ENCODE measurements at places on chromosomes 6 and 20. TPM values are rescaled to one million over a fixed set of nuclear protein-coding genes. Genes with fewer than 3 reads are reported as not detected.

Gene RIMS4
- polyA plus RNA-seq: not detected

Gene BHLHE23
- polyA plus RNA-seq: not detected

Gene C6orf163
- polyA plus RNA-seq: 0.20 TPM

Gene SPTLC3
- 3.6 TPM for polyA plus RNA-seq

Gene CFB
- polyA plus RNA-seq: 2.0 TPM

Gene VPS52
- 60.8 TPM for polyA plus RNA-seq

Gene RIMS1
- polyA plus RNA-seq: 0.03 TPM

DNA sequence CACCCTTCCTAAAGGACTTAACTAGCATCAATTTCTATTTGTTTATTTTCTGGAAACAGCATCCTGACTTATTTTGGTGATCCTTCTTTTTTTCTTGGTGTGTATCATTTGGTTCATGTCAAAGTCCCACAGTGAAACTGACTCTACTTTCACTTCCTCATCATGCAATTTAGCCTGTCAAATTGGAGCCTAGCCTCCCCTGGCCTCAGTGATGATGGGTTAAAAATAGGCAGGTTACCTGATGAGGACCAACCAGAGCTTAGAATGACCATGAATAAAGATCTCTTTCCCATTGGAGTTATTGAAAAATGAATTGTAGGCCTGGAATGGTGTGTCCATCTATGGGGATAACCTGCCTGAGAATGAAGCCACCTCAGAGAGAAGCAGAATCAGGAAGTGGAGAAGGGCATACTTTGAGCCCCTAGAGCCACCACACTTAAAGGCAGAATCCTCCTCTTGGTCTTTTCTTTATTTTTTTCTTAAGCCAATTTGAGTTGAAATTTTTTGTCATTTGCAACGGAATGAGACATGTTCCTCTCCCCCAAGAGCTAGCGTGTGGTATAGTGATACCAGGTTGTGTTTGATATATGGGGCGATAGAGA is 105.6 kb downstream of the BTBD3 start:
- no peak for DNase-seq

GRCh38 chr6:75268988-75269354 is 15.6 kb downstream of the TMEM30A start:
- DNase-seq: no peak

DNA sequence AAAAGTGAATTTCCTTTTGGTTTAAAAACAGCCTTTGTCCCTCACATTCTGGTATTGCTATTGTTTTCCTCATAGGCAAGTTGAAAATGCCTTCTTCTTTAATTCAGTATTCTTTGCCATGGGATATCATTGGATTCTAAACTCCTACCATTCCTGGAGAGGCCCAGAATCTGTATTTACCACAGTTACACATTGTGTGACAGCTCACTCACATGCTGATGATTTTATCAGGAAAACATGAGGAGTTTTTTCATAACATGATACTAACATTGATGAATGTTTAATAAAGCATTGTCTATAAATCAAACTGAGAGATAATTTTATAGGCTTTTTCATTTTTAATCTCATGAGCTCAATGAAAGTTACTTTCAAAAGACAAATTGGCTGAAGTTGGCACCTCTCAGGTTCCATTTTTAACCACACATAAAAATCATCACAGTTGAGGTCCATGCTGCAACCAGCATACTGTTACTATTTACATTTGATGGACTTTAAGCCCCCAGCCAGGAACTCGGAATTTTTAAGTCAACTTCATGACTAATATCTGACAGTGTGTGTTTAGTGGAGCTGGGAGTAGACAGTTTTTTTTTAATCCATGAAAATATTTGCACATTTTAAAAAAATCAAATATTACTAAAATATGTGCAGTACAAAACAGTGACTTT is 82.8 kb downstream of the FAM83B start:
- DNase-seq: no peak

- no peak for DNase-seq
Measured at GRCh38 chr20:36528875-36529417, 12.4 kb upstream of the MYL9 start.

GRCh38 chr6:3946778-3947177 is 97.6 kb downstream of the FAM50B start:
- DNase-seq: no peak

DNA sequence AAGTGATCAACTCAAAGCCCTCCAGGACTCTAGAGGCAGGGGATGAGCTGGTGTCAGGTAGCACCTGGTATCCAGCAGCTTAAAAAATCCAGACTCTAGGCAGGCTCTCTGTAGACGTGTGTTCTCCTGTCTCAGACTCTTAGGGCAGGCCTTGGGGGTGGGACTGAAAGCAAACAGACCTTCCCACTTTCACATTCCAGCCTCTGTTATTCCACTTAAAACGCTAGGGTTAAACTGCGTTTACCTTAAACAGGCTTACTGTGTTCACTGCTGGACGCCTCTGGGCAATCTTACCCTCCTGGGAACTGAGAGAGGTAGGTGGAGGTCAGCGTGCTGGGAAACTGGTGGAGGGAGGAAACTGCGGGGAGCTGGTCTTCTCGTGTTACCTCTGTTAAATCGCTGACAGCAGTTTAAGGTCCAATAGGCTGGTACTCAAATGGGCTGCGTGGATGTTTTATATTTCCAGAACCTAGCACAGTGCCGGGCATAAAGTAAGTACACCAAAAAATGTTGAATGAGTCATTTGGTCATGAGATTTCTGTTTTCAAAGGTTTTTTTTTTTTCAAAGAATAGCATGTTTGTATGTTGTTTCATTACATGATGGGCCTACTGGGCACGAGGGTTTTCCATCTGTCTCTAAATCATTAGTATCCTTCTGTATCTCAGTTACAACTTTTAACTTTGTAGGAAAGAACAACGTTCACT is at the start of gene GCNT2:
Gene GCNT2 (plus strand): TSS at position 248 of the 705 bp plus-strand sequence. CDS start 7,561 bp downstream, outside the sequence.
- no peak for DNase-seq

GRCh38 chr6:166781331-166781730 is 154.3 kb upstream of the RPS6KA2 start:
- no peak for DNase-seq

GRCh38 chr20:21096321-21097043 is 9.7 kb downstream of the LINC00237 start:
- DNase-seq: no peak

DNA sequence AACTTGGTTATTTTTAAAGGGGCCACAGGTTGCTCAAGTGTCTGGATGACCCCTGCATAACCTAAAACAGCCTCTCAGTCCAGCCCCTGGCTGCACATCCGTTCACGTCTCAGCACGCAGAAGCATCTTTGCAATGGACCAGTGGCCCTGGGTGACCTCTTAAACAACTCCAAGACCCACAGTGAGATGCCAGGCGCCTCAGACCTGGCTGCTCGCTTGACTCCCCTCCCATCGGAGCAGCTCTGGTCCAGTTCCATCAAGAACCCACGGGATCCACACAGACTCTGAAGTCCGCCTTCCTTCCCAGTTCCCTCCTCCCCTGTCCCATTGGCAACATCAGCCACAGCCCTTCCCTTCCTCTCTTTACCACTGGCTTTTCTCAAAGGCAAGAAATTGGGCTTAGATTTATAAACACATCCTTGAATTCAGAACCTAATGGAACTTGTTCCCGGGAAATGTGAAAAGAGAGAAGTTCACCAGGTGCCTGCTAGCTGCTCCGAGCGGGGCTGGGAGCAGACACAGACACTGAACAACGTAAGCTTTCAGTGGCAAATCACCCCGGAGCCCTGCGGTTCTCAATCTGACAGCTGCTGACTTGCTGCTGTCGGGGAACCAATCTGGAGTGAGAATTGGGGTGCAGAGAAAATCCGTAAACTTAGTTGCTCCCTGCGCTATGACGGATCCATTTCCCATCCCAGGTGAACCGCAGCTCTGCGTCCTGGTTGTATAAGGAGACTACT is 39.6 kb upstream of the MPC1 start:
- DNase-seq: no peak

- DNase-seq: no peak
Measured at GRCh38 chr6:163925839-163926238, 511.3 kb downstream of the QKI start.

Data from mammary epithelial cell (primary cell).